ENCODE measurements at places on chromosomes 3 and 15. TPM values are rescaled to one million over a fixed set of nuclear protein-coding genes. Genes with fewer than 3 reads are reported as not detected.

COL6A5 gene
- not detected for total RNA-seq

DNA sequence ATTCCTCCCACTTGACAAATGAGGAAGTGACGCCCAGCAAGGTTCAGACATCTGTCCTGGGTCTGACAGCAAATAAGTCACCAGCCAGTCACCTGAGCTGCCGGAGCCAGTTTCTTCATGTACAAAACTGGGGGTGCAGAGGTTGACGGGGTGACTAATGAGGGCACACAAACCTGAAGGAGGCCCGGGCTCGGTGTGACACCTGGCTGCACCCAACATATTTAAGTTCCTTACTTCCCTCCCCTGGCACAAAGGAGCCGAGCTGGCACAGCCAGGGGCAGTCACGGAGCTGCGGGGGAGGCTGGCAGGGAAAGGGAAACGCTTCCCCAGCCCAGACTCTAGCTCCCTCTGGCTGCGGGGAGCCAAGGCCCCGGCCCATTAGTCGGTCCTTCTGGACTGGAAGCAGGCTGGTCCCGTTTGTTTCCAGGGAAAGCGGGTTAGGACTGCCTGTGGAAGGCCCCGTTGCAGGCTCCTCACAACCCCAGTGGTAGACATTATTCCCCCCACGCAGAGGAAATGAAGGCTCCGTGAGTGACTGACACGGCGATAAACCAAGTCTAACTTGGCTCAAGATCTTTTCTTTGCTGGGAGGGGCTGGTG is 2.3 kb downstream of the FBXL22 start:
- DNase-seq: no peak

RARB gene
- not detected for total RNA-seq

DNA sequence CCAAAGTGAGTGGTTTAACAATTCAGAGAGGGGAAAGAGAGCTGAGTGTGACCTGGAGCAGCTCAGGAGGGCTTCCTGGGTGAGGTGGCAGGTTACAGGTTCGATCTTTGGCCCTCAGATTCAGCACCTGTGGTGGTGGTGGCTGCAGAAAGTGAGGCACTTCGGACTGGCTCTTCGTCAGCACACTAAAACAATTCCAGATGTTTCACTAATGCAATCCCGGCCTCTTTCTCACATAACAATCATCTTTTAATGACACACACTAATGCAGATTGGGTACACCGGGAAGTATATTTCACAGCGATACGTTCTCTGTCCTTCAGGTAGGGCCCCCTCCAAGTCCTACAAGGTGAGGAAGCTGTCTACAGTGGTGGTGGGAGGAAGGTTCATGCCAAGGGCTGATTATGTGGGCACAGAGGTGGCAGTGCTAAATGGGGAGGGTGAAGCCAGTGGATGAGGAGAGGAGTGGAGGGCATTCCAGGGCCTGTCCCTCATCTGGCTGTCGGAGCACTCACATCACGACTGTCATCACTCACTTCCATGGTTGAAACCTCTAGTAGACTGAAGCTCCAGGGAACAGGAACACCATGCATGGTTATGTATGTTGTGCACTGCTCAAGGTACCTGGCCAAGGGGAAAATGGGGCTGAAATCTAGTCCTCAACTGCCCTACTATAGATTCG is 171.1 kb downstream of the RAB11A start:
- no peak for DNase-seq

DNA sequence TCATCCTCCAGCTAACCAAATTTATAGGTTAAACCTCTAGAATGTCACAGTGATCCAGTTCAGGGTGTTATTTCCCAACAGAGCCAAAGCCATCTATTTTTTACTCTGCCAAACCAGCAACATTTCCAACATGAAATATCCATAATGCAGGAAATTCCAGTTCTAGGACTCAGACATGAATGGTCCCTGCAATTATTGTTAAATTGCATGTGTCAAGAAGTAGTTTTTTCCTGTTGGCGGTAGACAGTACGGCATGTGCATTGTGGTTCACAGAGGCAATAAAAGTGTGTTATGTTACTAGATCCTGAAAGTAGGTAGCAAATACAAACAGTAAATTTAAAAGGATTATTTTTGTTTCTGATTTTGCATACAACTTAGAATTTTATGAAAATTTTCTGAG is 215.7 kb upstream of the THBS1 start:
- DNase-seq: no peak

DNA sequence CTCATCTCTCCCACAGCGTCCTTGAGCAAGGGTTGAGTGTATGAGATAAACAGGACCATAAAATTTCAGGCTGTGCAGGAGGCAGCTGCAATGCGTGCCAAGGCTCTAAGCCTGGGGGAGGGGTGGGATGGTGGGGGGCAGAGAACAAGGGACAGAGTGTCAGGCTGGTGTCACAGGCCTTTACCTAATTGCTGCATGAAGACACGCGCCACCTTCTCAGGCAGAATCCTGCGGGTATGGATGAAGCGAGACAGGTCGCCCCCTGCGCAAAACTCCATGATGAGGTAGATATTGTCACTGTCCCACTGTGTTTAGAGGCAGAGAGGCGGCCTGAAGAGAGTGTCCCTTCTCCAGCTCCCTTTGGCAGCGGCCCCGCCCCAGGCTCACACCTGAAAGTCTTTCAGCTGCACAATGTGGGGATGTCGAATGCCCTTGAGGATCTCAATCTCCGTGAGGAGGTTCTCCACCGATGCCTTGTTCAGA is 1.0 kb downstream of the ULK3 start:
- no peak for DNase-seq

- DNase-seq: no peak
Observed at GRCh38 chr3:162217647-162218046, 721.0 kb downstream of the OTOL1 start.

DNA sequence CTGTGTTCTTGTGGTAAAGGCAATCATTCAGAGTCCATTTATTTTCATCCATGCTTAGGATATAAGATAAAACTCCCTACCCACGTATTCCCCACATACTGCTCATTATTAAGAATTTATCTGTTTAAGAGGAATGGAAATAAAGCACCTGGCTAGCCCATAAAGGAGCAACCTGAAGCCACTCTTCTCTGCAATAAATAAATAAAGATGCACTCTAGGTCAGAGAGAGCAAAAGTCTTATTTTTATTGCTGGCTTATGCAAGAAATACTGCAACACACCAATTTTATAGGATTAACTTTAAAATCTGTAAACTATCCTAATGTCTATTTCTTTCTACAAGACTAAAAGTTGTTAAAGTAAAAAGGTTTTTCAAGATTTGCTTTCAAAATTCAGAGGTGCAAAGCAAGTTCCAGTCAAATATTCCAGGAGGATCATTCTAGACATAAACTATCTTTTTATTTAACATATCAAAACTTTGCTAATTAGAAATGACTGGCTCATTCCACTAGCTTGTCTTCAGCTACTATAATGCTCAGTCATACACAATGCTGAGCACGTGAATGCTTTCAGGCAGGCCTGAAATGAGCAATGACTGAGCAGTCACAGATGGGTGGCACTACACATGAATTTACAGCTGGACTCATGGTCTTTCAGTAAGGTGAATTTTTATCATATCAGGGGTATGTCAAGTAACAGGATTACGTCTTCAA is 7.1 kb downstream of the TJP1 start:
- DNase-seq: no peak

IL20RB gene
- 8.7 TPM for total RNA-seq

GRCh38 chr3:149752788-149753136 is 473 bp upstream of the COMMD2 start:
- DNase-seq: no peak

CHRM5 gene
- not detected for total RNA-seq

GRCh38 chr3:97291901-97292300 is 472.7 kb upstream of the ARL6 start:
- DNase-seq: no peak

DNA sequence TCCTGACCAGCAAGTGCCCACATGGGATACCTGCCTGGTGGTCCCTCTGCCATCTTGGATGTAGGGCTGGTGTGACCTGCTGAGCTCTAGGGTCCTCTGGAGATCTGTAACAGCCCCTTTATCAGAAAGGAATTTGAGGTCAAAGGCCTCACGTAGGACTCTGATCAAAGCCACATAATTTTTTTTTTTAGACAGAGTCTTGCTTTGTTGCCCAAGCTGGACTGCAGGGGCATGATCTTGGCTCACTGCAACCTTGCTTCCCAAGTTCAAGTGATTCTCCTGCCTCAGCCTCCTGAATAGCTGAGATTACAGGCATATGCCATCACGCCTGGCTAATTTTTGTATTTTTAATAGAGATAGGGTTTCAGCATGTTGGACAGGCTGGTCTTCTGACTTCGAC is 9.5 kb downstream of the ITGB5 start:
- no peak for DNase-seq

BCHE gene
- not detected for total RNA-seq
